GM23338 (cell line): ENCODE measurements at places on chromosomes 7 and 10. TPM values are rescaled to one million over a fixed set of nuclear protein-coding genes. Genes with fewer than 3 reads are reported as not detected.

DNA sequence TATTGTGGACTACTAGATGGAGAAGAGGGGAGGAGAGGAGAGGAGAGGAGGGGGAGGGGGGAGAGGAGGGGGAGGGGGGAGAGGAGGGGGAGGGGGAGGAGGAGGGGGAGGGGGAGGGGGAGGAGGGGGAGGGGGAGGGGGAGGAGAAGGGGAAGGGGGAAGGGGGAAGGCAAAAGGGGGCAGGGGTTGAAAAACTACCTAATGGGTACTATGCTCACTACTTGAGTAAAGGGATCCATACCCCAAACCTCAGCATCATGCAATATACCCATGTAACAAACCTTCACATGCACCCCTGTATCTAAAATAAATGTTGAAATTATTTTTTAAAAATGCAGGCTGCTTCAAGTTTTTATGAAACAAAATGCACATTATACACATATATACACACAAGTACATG lies 15.1 kb upstream of the LMOD2 start:
- H3K27ac ChIP-seq = no peak overlapping the region
- peaks cover 6% of the 10 kb centered on the region; the same call in 1 of the 2 replicates for H3K4me1 ChIP-seq
- H3K4me3 ChIP-seq = no peak overlapping the region
- DNase-seq = no peak

GRCh38 chr7:645606-646005 lies 80.9 kb upstream of the DNAAF5 start:
- no peak for DNase-seq
- H3K4me1 ChIP-seq = no peaks in the 10 kb centered on the region
- H3K27ac ChIP-seq = no peak overlapping the region
- H3K4me3 ChIP-seq = no peak overlapping the region
- no peaks in the 10 kb centered on the region for H3K36me3 ChIP-seq

DNA sequence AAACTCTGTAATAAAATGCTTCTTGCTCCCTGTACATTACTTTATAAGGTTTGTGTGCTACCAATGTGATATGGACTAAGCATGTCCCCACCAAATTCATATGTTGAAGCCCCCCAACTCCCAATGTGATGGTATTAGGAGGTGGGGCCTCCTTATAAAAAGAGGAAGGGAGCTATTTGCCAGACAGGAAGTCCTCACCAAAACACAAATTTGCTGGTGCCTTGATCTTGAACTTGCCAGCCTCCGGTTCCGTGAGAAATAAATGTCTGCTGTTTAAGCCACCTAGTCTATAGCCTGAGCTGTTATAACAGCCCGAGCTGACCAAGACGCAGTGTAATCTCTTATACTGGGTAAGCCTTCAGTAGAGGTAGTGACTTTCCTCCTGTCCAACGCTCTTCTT lies 114.5 kb downstream of the INHBA start:
- H3K4me1 ChIP-seq = peaks cover 13% of the 10 kb centered on the region
- H3K27me3 ChIP-seq = no peaks in the 10 kb centered on the region
- no peaks in the 10 kb centered on the region for H3K36me3 ChIP-seq
- DNase-seq = no peak
- no peak overlapping the region for H3K4me3 ChIP-seq

DNA sequence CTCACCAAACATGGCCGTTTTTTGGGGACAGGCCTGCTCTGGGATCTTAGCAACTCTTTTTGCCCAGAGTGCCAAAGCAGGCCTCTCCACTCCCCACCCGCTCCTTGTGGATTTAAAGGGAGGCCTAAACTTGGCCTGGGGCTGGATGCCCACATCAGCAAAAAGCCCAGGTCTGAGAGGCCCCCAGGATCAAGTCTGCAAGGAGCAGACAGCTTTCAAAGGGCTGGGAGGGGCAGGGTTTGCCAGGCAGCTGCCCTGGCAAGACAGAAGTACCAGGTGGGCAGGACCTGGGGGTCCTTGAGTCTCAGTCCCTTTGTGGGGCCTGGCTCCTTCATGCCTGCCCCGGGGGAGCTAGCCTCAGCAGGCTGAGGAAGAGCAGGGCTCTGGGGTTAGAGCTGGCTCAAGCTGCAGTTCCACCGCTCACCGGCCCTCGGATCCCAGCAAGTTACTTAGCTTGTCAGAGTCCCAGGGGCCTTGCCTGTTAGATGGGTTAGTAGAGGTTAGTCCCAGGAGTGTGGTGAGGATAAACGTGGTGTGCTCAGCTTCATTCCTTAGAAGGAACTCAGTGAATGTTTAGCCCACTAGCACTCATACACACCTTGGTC lies 56.2 kb downstream of the ARHGAP22 start:
- no peak overlapping the region for H3K27ac ChIP-seq
- H3K27me3 ChIP-seq = no peaks in the 10 kb centered on the region
- no peak overlapping the region for H3K4me3 ChIP-seq
- 0 out of 2 replicates have a peak, but pooled peaks cover 7% of the 10 kb centered on the region for H3K4me1 ChIP-seq
- H3K36me3 ChIP-seq = no peaks in the 10 kb centered on the region

Gene FAM237B
- 0.07 TPM in 1 of 2 replicates, not detected in the other for total RNA-seq

Gene TMEM270
- not detected in 2 replicates for total RNA-seq

DNA sequence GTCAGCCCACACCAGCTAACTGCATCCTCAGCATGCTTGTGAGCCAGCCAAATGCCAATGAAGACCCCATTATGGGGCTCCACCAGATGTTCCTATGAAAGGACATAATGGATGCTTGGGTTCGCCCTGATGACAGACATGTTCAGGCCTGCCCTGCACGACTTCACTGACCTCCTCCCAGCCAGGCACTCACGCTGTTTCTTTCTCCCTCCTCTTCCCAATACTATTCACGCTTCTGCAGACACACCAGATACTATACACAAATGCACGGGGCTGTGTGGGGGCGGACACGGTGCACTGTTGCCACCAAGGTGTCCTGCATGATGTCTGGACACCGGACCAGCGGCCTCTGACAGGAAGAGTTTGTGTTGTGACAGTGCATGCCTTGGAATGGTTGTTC lies 284.2 kb downstream of the PRPF18 start:
- H3K4me3 ChIP-seq = no peak overlapping the region
- 0 out of 2 replicates have a peak, but pooled peaks cover 3% of the 10 kb centered on the region for H3K4me1 ChIP-seq
- DNase-seq = no peak
- H3K27ac ChIP-seq = no peak overlapping the region
- no peaks in the 10 kb centered on the region for H3K36me3 ChIP-seq
- no peaks in the 10 kb centered on the region for H3K27me3 ChIP-seq

DNA sequence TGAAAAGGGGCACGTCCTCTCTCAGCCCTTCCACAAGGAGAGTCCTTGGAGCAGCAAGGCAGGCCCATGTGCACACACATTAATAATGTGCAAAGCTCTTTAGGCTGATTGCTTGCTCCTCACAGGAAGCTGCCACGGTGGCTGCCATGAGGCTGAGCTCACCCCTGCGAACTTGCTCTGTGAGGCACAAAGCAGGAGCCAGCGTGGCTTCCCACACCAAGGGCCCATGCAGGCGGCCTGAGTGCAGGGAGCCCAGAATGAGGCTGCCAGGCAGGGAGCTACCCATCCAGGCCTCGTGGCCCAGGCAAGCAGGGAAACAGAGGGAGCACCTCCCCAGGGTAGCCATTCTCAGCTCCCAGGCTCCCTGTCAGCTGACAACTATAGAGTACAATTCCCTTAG lies 242.9 kb downstream of the GRID1 start:
- H3K27me3 ChIP-seq = no peaks in the 10 kb centered on the region
- DNase-seq = no peak

- H3K27me3 ChIP-seq = no peaks in the 10 kb centered on the region
- no peak overlapping the region for H3K4me3 ChIP-seq
- H3K4me1 ChIP-seq = no peaks in the 10 kb centered on the region
These were observed 177.5 kb downstream of the HPSE2 start for GRCh38 chr10:99057936-99058690.

DNA sequence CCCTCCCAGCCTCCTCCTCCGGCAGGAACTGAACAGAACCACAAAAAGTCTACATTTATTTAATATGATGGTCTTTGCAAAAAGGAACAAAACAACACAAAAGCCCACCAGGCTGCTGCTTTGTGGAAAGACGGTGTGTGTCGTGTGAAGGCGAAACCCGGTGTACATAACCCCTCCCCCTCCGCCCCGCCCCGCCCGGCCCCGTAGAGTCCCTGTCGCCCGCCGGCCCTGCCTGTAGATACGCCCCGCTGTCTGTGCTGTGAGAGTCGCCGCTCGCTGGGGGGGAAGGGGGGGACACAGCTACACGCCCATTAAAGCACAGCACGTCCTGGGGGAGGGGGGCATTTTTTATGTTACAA lies 83.3 kb downstream of the PAX2 start:
- peaks cover 26% of the 10 kb centered on the region for H3K4me1 ChIP-seq
- H3K27me3 ChIP-seq = peaks cover 100% of the 10 kb centered on the region
- peak; percentile 62 for DNase-seq
- no peak overlapping the region for H3K27ac ChIP-seq

Gene PDAP1
- 93.1 and 125 TPM in 2 replicates for total RNA-seq

GRCh38 chr10:95297402-95297801 lies 6.6 kb upstream of the PDLIM1 start:
- no peaks in the 10 kb centered on the region for H3K36me3 ChIP-seq
- DNase-seq = no peak
- no peak overlapping the region for H3K4me3 ChIP-seq
- H3K27ac ChIP-seq = no peak overlapping the region

DNA sequence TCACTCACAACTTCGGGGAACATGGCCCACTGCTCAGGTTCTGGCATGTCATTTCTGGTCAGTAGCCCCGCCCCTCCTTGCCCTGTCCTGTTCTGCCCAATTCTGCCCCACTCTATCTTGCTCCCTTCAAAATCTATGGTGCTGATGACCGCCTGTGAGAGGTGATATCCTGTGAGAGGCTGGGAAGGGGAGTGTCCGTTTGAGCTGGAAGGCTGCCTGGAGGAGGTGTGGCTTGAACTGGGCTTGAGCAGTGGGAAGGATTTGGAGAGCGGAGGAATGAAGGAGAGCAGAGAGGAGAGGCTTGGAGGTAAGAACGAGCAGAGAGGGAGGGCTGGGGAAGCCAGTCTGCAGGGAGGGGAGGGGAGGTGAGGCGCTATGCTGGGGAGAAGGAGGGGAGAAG lies 145.3 kb downstream of the RPS24 start:
- H3K36me3 ChIP-seq = no peaks in the 10 kb centered on the region
- peak; percentile 51 for DNase-seq
- H3K4me3 ChIP-seq = no peak overlapping the region

DNA sequence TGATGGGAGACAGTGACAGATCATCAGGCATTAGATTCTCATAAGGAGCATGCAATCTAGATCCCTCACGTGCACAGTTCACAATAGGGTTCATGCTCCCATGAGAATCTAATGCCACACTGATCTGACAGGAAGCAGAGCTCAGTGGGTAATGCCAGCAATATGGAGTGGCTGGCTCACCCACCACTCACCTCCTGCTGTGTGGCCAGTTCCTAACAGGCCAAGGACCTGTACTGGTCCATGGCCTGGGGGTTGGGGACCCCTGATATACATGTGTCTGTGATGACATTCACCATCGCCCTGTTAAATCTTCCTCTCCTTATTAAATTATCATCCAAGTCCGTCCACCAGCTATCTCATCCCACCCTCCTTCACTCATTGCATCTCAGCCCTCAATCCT lies 118.4 kb downstream of the TEX36 start:
- DNase-seq = no peak
- no peaks in the 10 kb centered on the region for H3K27me3 ChIP-seq
- no peak overlapping the region for H3K27ac ChIP-seq
- H3K4me1 ChIP-seq = no peaks in the 10 kb centered on the region
- no peak overlapping the region for H3K4me3 ChIP-seq

DNA sequence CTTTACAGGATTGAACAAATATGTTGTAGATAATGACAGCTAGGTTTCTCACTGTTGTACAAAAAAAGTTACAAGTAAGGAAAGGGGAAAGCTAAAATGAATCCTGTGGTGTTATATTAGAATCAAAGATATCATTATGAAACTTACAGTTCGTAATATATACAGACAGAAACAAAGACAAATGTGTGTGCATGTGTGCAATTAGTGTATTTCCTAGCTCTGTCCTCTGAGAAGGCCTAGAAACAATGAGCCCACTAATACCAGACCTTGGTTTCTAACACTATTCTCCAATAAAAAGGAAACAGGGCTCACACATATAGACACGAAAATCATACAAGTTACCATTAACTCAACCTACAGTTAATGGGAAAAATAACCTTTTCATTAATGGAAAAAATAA lies 8.0 kb downstream of the KDM7A start:
- no peaks in the 10 kb centered on the region for H3K27me3 ChIP-seq
- no peak overlapping the region for H3K27ac ChIP-seq
- no peak overlapping the region for H3K4me3 ChIP-seq
- peaks cover 14% of the 10 kb centered on the region for H3K4me1 ChIP-seq

Gene CH25H
- total RNA-seq = 0.47 and 1.3 TPM in 2 replicates

DNA sequence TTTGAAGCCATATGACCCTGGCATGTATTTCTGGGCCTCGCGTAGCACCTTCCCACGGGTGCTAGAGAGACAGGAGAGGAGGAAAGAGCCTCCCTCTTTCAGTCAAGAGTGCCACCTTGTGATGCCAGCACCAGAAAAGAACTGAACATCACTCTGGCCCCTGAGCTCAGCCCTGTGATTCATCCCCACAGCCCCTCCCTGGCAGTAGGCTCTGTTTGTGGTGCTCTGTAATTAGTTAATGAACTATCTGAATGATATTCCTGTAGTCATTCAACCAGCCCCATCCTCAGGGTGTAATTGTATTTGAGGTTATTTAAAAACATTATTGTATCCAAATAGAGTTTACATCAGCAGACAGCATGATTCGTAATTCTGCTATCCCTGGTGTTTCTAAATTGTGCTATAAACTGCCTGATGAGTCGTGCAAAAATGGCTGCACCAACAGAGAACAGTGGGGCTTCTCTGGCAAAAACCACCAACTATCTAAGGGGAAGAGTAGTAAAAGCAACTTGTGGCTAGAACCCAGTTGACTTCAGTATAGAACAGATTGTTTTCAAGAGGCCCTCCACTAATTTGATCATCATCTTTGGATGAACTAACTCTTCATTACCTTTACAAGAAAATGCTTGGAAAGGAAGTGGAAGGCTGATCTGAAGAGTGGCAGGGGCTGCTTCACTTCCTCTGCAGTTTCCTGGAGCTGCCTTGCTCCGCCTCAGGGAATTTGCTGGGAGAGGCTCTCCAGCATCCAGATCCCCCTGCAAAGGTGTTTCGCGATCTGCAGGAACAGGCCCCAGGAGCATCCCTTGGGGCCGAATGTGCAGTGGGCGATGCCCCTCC lies 23.7 kb upstream of the TIAL1 start:
- no peak overlapping the region for H3K27ac ChIP-seq
- no peak overlapping the region for H3K4me3 ChIP-seq

Gene LDB3
- total RNA-seq = 0.14 and 0.85 TPM in 2 replicates

Gene DNAJC12
- total RNA-seq = 1.1 and 2.2 TPM in 2 replicates

Gene RAPGEF5
- 13.1 and 17.7 TPM in 2 replicates for total RNA-seq
